T47D (cell line): ENCODE measurements at places on chromosomes 1 and 21.

DNA sequence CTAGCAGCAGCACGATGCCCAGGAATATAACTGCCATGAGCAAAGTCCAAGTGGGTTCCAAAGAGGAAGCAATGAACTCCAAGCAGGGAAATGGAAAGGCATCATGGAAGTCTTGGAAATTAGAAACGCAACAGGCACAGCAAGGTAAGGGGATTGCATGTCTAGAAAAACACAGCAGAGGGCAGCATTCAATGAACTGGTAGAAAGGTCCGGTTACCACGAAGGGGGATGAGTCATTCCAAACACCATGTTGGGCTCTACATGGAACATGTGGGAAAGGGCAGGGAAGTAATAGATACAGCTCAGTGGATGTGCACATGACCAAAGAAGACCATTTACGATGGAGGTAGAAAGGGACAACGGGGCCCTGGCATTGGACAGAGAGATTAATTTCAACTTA is 36.4 kb downstream of the RXRG start:
- DNase-seq = peak; percentile 71

GRCh38 chr1:206066479-206067171 is 13.7 kb downstream of the RHEX start:
- no peak for DNase-seq

GRCh38 chr1:174884038-174884437 is 115.7 kb upstream of the CACYBP start:
- no peak for DNase-seq

DNA sequence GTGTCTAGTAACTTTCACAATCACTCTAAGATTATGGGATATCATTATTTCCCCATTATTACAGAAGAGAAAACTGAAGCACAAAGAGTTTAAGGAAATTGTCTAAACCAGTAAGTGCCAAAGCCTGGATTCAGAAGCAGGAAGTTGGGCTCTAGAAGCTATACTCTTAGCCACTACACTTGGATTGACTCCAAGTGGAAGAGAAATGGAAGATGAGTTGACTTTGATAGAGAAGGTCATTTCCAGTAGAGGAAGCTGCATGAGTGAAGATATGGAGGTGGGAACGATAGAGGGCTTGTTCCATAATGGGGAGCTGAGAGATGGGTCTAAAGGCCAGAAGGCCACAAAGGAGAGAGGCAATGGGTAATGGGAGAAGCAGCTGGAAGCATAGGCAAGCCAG is 11.7 kb upstream of the TDRD10 start:
- DNase-seq = no peak

- DNase-seq = no peak
These were observed 49.1 kb upstream of the DR1 start for GRCh38 chr1:93296555-93297154.

- DNase-seq = no peak
These were observed 128.0 kb downstream of the CDC42BPA start for GRCh38 chr1:227190321-227190720.

GRCh38 chr1:166947398-166948043 is 27.8 kb downstream of the ILDR2 start:
- no peak for DNase-seq

DNA sequence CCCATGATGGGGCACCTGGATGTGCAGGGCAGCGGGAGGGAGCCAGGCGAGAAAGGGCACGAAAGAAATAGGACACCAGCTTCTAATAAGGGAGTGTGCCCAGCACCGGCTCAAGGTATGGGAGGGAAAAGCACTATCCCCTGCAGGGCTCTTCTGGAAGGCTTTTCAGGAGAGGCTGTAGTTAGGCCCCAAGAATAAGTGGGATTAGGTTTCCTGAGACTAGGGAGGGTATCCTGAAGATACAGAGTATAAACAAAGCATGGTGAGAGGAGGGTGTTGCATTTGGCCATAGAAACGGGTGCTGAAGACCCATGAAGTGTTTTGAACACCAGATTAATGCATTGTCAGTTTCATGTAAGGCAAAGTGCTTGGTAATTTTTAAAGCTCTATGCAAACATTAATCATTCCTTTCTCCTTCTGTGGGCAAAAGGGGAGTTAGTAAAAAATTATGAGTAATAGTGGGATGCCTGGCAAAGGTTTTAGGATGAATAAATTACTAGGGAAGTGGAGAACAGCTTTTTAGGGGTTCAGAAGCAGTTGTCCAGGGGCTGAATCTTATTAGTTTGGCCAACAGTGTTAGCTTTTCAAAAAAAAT is 74.0 kb downstream of the SYT6 start:
- no peak for DNase-seq

DNA sequence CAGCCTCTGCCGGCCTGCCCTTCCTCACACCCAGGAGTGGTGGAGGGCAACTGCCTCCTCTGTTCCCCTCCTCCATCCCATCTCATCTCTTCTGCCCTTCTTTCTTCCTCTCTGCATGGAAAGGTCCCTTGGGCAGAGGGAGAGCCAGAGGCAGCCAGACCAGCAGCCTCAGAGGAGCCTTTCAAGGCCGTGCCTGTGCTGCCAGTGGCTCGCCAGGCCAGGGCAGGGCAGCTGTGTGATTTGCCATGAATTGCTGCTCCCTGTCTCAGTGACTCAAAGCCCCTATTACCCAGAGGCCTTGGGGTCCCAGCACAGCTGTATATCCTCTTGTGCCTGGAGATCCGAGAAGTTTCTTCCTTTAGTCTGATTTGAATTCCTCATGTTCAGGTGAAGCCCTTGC is 21.9 kb downstream of the TMCC2 start:
- DNase-seq = no peak

DNA sequence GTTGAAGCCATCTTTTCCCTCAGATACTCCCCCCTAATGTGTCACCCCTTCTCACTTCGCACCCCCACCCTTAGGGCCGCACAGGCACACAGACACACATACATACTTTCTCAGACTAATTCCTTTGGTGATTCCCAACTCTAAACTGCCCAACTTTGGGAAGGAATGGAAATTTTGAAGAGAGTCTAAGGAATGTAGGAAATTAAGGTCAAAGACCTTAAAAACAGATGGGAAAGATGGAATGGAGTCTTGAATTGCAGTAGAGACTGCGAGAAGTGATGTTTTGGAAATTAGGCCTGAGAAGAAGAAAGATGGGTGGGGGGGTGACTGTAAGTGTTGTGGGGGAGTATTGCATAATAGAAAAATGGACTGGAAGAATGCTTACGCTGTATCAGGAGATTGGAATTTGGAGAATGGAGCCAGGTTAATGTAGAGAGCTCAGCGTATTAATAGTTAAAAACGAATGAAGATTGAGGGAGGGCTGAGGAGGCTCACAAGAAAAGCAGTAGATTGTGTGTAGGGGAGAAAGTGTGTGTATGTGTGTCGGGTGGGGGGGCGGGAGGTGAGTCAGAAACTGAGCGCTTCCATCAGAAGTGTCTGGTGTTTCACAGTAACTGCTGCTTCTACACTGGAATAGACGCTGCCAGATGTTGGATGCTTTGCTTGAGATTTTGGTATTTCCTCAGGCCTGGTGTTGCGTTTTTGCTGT is 1.7 kb downstream of the PIP5K1A start:
- no peak for DNase-seq

GRCh38 chr1:209150114-209150513 is 433.4 kb upstream of the CAMK1G start:
- DNase-seq = peak; percentile 46

DNA sequence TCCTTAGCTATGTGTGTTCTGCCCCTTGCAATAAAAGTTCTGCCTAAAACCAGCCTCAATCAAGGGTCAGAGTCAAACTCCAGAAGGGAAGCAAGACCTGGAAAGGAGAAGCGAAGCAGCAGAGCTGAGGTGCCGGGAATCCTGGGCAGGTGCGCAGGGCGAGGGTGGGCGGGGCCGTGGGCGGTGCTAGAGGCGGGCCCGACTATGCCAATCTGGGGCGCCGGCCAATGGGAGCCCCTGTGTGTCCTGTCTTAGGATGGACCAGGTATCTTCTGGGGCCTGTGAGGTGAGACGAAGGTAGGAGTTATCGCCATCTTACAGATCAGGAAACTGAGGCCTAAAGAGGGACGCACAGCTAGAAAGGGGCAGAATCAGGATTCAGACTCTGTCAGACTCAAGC is 120.3 kb downstream of the PTPRU start:
- DNase-seq = peak; percentile 49

DNA sequence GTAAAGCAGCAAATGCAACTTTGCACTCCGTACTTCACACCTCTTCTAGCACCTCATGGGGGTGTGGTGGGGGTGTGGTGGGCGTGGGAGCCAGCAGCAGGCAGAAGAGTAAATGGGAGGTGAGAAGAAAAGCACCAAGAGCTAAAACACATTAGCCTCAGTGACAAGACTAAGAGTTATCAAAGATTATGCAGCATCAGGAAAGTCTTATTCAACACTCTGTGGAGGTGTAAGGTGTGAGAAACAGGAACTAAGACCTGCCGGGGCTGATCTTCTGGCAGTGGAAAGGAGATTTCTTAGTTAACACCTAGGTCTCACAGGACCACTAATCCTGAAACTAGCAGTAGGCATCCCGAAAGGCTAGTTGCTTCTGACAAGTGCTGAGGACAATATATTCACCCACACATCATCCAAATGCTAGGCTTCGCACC is 9.9 kb downstream of the TGFBR3 start:
- DNase-seq = no peak

GRCh38 chr21:44742418-44743153 is 31.2 kb upstream of the TSPEAR start:
- DNase-seq = no peak

- DNase-seq = peak; percentile 57
These were observed 15.7 kb upstream of the GLIS1 start for GRCh38 chr1:53754484-53755312.

DNA sequence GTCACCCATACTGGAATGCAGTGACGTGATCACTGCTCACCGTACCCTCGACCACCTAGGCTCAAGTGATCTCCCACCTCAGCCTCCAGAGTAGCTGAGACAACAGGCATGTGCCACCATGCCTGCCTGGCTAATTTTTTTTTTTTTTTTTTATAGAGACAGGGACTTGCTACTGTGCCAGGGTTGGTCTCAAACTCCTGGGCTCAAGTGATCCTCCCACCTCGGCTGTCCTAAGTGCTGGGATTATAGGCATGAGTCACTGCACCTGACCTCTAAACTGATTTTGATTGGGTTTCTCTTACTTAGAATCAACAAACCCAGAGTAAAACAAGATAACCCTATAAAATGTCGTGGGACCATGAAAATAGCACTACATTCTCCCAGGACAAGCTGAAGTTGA is 112.0 kb downstream of the UBE2U start:
- DNase-seq = no peak

DNA sequence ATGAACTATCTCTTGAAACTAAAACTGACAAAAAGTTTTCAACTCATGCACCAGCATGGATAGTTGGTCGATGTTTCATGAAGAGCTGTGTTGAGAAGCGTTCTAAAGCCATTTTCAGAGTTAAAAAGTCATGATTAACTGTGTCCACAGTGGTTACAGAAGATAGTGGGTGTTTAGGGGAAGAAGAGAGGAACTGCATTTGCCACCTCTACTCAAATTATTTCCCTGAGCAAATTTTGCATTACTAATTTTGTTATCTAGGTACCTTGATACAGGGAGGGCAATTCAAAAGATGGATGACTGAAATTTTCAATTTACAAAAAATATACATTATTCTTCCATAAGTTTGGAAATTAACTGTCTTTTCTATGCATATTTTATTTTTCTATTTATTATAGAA is 15.5 kb downstream of the SAMSN1 start:
- no peak for DNase-seq

- no peak for DNase-seq
These were observed 22.1 kb upstream of the SDC3 start for GRCh38 chr1:30930631-30931173.

DNA sequence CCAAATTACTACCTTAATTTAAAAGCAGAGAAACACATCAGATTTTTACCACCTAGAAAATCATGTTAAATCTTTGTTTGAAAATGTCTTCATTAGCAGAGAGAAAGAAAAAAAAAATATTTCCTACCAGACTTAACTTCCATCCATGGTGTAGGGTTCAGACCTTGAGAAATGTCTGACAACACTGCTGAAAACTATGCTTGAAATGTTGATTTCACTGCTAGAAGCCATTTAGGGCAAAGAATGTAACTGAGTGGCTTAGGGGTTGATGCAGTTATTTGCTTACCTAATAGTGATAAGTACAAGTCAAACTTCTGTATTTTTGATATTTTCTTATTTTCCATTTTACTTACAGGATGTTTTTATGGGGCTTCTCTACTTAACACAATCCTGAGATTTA is 495.6 kb upstream of the NEGR1 start:
- DNase-seq = no peak

DNA sequence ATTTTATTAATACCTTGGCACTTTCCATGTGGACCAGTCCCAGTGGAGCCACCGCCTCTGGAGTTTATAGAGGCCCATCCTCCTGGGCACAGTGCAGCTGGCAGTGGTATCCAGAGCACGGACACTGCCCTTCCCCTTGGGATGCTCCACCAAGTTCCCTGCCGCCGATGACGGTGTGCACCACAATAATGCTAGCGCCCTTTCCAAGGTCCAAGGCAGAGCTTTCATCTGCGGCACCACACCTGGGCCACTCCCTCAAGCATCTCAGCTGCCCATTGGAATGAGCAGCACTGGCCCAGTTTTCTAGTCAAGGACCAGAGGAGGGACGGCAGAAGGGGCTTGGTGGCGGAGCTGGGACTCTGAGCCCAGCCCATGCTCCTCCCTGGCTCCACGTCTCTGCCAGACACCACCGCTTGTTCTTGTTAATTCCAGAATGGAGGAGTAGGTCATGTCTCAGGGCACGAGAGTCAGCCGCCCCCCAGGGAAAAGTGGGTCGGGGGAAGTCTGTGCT is 24.5 kb downstream of the SIM2 start:
- DNase-seq = no peak

DNA sequence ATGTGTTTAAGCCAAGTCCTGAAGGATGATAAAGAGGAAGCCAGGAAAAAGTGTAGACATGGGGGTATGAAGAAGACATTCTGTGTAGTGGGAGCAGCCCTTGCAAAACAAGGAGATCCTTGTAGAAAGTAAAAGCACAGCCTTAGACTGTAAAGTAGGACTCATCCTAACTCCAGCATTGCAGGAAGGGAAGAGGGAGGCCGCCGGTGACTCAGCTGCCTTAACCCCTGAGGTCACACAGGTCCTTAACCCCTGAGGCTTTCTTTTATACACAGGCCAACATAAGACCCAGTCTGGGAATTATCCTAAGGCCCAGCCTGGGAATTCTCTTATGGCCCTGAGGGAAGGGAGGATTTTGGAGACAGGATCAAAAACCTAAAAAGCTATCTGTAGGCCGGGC is 18.0 kb downstream of the PGM1 start:
- no peak for DNase-seq

DNA sequence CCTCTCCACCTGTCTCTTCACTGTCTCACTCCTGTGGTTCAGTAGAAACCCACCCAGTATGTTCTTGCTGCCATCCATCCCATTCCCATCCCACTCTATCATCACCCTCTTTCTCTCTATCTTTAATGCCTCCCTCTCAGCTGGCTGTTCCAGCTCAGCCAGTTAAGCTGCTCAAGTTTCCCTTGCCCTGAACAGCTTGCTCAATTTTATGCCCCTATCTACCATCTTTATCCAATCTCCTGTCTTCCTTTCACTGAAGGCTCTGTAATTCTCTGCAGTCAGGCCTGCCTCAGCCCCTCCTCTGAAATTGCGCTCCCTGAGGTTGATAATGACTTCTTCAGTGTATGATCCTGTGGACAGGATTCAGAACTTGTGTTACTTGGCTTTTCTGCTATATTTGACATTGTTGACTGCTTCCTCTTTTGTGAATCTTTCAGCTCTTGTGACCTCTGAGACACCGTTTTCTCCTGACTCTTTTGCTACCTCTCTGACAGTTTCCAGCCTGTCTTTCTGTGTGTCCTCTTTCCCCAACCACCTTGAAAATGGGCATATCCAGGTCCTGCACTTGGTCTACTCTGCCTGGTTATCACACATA is 13.9 kb upstream of the BCAR3 start:
- peak; percentile 54 for DNase-seq
